ENCODE measurements at places on chromosomes 3 and 15.

DNA sequence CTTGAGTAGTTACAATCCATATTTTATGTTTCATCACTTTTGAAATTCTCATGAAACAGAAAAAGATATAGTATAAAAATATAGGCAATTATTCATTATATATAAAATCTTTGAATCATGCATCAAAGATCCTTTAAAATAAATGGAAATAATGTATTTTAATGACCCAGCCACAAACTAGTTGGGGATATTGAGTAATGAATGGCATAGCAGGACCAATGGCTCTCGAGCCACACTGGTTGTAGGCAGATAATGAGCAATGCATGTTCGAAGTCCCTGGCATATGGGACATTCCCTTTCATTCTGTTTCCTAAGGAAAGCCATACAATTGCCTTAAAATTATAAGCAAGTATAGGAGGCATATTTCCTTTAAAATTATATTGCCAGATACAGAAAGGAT lies 107.4 kb upstream of the IL12A start:
- no peak for DNase-seq

GRCh38 chr3:12195231-12195630 lies 36.5 kb upstream of the TIMP4 start:
- DNase-seq, result no peak

DNA sequence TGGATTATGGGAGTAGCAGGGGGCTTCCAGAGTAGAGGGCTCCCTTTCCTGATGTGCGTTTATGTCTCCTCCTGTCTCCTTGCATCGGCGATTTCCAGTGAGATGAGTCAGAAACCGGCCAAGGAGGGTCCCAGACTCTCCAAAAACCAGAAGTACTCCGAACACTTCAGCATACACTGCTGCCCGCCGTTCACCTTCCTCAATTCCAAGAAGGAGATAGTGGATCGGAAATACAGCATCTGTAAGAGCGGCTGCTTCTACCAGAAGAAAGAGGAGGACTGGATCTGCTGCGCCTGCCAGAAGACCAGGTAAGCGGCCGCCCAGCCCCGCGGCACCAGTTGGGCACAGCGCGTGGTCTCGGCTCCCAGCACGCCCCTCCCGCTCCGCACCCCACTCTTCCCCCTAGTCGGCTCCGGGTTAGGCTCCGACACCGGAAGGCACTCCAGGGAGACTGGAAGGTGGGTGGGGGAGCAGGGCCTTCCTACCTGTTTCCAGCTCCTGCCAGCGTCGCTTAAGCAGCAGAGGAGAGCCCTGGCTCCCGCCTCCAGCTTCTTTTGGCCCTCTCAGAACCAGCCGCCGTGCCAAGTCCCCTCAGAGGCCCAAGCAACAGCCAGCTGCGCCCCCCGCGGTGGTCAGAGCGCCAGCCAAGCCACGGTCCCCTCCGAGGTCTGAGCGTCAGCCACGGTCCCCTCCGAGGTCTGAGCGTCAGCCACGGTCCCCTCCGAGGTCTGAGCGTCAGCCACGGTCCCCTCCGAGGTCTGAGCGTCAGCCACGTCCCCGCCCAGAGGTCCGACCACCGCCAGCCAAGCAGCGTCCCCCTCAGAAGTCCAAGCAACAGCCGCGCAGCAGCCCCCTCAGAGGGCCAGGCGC lies 34.7 kb downstream of the MOBP start:
- no peak for DNase-seq

DNA sequence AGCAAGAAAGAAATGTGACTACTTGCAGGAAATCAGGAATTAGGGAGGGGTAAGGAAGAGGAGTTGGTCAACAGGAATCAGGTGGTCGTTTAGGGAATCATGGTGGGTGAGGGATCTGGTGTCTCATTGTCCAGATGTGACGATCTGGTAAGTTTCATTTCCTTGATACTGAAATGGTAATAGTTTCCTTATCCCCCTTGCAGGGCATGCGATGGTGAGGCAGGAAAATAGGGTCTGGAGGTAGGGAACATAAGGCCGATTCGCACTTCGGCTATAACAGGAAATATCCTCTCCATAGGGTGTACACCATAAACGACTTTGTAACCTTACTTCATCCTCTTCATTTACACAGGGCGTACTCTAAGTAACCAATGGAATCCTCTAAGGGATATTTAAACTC lies 574 bp upstream of the LRRC34 start:
- no peak for DNase-seq

- DNase-seq, result no peak
Observed at GRCh38 chr3:43997788-43998369, 243.8 kb upstream of the TOPAZ1 start.

DNA sequence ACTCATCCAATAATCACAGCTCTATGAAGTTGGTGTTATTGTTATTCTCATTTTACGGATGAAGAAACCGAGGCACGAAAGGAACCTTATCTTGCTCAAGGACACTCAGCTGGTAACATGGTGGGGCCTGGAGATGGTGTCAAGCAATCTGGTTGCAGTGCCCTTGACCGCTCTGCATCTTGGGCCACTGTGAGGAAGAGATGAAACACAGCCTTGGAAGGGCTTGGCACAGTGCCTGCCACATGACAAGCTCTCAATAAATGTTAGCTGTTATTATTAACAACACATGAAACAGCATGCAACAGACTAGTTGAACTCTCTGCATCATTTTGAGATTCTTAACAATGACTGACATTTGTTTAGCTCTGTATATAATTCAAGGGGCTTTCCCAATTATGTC lies 10.1 kb upstream of the ITGA11 start:
- DNase-seq, result peak; percentile 25

DNA sequence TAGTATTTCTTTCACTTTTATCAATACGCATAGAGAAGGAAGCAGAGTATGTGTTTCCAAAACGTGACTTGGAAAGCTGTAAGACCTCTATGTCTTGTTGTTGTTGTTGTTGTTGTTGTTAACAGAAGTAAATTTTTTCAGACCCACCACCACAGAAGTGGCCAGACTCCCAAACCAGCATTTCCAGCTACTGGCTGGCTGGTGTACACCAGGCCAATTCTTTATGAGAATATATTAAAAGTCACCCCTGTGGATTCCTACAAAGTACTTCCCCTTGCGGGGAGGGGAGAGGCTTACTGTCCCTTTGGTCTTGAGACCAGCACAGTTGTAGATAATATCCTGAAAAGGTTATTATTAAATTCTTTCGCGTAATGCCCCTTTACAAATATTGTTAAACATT lies 1.6 kb upstream of the FOXP1 start:
- no peak for DNase-seq

- DNase-seq, result no peak
Observed at GRCh38 chr3:113516115-113516505, 1.2 kb upstream of the SPICE1 start.

GRCh38 chr3:127196466-127197299 lies 3.8 kb downstream of the PRR23E start:
- no peak for DNase-seq

- peak; percentile 74 for DNase-seq
Observed at GRCh38 chr15:57537072-57537471, 54.6 kb upstream of the MYZAP start.

GRCh38 chr3:13452490-13453335 lies 27.4 kb upstream of the HDAC11 start:
- peak; percentile 45 for DNase-seq

DNA sequence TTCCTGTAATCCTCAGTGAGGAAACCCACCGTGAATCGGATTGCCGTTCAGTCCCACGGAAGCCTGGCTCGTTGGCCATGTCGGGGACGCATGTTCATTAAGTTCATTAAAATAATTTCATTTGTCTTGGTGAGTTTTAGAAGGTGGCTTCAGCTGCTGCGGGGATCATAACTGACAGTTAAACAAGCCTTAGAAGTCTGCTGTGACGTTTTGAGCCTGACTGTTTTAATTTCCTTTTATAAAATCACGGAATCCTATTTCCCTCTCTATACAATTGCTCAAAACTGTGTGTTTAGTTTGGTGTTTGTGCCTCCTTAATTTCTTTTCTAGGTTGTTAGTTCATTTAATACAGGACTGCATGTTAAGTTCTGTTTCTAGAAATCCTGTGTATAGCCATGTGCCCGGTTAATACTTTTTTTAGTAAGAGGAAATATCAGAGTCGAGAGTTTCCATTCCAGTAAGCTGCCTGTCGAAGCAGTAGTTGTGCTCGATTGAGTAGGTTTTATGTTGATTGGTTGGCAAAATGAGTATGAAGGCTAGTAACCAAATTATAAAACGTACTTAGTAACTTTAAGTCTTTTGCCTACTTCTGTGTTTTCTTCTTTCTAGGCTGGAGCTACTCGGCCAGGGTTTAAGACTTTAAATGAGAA lies 705 bp downstream of the NIPA2 start:
- no peak for DNase-seq
